ENCODE measurements at places on chromosomes 2 and 18. TPM values are rescaled to one million over a fixed set of nuclear protein-coding genes. Genes with fewer than 3 reads are reported as not detected.

- H3K36me3 ChIP-seq: no peaks in the 10 kb centered on the region
- H3K27me3 ChIP-seq: peaks cover 1% of the 10 kb centered on the region
- DNase-seq: no peak
- H3K4me3 ChIP-seq: no peak overlapping the region
- H3K4me1 ChIP-seq: peaks cover 35% of the 10 kb centered on the region
- H3K27ac ChIP-seq: no peak overlapping the region
Measured at GRCh38 chr2:240296104-240296406, 139.4 kb upstream of the GPC1 start.

GRCh38 chr2:219073413-219074129 lies 12.8 kb upstream of the IHH start:
- no peaks in the 10 kb centered on the region for H3K4me1 ChIP-seq
- H3K27me3 ChIP-seq: no peaks in the 10 kb centered on the region
- peak; percentile 72 for DNase-seq

DNA sequence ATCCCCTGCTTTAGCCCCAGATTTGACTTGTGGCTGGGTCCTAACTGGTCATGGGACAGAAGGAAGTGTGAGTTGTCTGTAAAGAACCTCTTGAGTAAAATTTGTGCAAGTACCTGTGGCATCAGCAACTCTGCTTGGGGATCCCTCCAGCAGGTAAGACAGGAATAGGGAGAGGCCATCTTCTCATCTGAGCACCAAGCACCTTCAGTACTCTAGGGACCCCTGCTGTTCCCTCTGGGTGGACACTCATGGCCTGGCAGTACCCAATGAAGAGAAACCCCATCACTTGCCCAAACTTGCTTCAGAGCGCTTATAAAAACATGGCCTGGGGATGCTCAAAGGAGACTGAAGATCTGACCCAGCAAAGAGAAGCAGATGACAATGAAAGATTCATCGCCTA lies 297.8 kb downstream of the SP3 start:
- H3K27ac ChIP-seq: no peak overlapping the region
- H3K27me3 ChIP-seq: no peaks in the 10 kb centered on the region
- peak; percentile 36 for DNase-seq

DNA sequence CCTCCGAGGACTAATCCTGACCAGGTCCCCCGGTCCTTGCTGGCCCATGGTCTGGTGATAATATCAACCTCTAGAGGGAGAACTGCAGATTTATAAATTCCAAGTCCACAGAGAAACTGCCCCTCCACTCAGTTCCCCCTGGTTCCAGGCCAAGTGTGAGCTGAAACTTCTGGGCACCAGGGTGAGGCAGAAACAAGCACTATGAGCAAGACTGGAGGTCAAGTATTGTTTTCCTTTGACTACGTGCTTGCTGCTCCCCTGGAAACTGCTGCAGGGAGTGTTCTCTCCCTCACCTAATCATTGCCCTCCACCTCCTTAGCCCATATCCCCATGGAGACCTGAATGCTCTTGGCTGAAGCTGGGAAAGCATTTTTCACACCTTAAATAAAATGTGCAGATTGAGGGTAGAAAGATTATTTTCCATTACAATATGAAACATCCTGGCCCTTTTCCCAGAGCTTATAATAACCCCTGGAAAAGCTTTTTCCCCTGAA lies 135.2 kb downstream of the RDH14 start:
- H3K27me3 ChIP-seq: no peaks in the 10 kb centered on the region
- no peak for DNase-seq
- H3K4me3 ChIP-seq: no peak overlapping the region

DNA sequence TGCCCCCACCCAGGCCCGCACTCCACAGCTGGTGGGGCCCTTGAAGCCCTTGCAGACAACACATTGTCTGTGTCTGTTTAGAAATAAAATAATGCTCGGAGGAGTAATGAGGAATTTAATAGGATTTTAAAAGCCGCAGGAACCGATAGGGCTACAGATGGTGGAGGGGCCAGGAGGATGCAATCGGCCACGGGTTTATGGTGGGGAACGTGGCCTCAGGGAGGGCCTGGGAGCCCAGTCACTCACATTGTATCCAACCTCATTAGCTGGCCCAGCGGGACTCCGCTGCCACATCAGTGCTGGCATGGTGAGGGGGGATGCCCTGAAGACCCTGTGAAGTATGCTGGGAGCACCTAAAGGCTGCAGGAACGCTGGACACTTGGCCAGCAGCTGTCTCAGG lies 252.0 kb downstream of the CELF4 start:
- no peak overlapping the region for H3K27ac ChIP-seq
- no peaks in the 10 kb centered on the region for H3K36me3 ChIP-seq
- H3K4me3 ChIP-seq: no peak overlapping the region
- no peaks in the 10 kb centered on the region for H3K4me1 ChIP-seq
- no peaks in the 10 kb centered on the region for H3K27me3 ChIP-seq

- H3K27ac ChIP-seq: no peak overlapping the region
- H3K36me3 ChIP-seq: no peaks in the 10 kb centered on the region
- no peaks in the 10 kb centered on the region for H3K27me3 ChIP-seq
- DNase-seq: no peak
Measured at GRCh38 chr2:198571393-198571792, 767.0 kb downstream of the PLCL1 start.

- H3K4me1 ChIP-seq: no peaks in the 10 kb centered on the region
- no peak overlapping the region for H3K27ac ChIP-seq
- no peaks in the 10 kb centered on the region for H3K27me3 ChIP-seq
- no peaks in the 10 kb centered on the region for H3K36me3 ChIP-seq
- DNase-seq: no peak
Measured at GRCh38 chr2:169345486-169346437, 16.6 kb downstream of the LRP2 start.

IL18R1 gene
- total RNA-seq: not detected

GRCh38 chr18:56391931-56392590 lies 246.3 kb downstream of the TXNL1 start:
- no peaks in the 10 kb centered on the region for H3K4me1 ChIP-seq
- H3K4me3 ChIP-seq: no peak overlapping the region
- H3K36me3 ChIP-seq: no peaks in the 10 kb centered on the region
- no peak for DNase-seq
- no peaks in the 10 kb centered on the region for H3K27me3 ChIP-seq
- H3K27ac ChIP-seq: no peak overlapping the region

TXNDC2 gene
- 0.06 TPM for total RNA-seq

DNA sequence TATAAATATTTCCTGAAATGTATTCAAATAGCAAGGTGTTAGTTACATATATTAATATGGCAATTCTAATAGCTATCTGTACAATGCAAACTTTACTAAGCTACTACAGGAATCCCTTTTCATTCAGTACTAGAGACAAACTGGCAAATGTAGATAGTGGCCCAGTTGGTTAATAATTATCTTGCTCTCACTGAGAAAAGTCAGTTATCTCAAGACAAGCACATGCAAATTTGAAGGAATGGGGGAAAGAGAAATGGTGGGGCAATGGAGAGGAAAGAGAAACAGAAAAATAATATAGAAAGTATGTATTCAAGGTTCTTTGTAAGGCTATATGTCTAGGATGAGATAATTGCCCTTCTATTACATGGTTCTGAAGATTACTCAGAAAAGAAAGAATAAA lies 280.0 kb downstream of the FIGN start:
- H3K27me3 ChIP-seq: no peaks in the 10 kb centered on the region
- no peak for DNase-seq
- H3K27ac ChIP-seq: no peak overlapping the region
- H3K4me1 ChIP-seq: no peaks in the 10 kb centered on the region

GRCh38 chr18:64436111-64436510 lies 287.2 kb upstream of the LINC00305 start:
- H3K36me3 ChIP-seq: no peaks in the 10 kb centered on the region
- H3K4me3 ChIP-seq: no peak overlapping the region
- H3K4me1 ChIP-seq: no peaks in the 10 kb centered on the region
- no peak for DNase-seq
